ENCODE measurements at places on chromosomes 2 and 18. TPM values are rescaled to one million over a fixed set of nuclear protein-coding genes. Genes with fewer than 3 reads are reported as not detected.
A peak's percentile ranks its signal among the peaks of the same experiment; 100 is the strongest.

ZBTB7C gene
- 48.9 TPM for total RNA-seq

MARCO gene
- 0.57 TPM for total RNA-seq

THADA gene
- total RNA-seq: 54.3 TPM

STPG4 gene
- not detected for total RNA-seq

TCF23 gene
- total RNA-seq: 8.5 TPM

ALPI gene
- not detected for total RNA-seq

ALPP gene
- not detected for total RNA-seq

PROC gene
- total RNA-seq: not detected

CYS1 gene
- total RNA-seq: 1.5 TPM

DNA sequence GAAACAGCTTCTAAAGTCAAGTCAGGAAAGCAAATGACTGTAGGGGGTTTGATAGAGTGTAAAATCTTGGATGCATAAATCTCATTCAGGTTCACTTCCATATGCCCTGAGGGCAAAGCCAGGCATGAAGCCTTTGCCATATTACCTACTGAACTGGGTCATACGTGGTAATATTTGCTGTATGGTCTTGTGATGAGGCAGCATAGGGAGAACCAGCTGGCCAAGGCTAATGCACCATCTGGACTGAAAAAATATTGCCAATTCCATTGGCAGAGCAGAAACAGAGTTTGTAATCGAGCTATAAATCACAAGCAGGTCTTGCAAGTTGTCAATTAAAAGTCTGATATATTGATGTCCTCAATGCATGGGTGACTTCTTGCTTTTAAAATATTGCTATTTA, 243.8 kb downstream of the ERBB4 start:
- H3K36me3 ChIP-seq: no peaks in the 10 kb centered on the region
- H3K27me3 ChIP-seq: no peaks in the 10 kb centered on the region
- H3K27ac ChIP-seq: no peak overlapping the region

- no peaks in the 10 kb centered on the region for H3K4me1 ChIP-seq
- DNase-seq: no peak
- H3K27me3 ChIP-seq: no peaks in the 10 kb centered on the region
- no peak overlapping the region for H3K4me3 ChIP-seq
Observed at GRCh38 chr2:109133746-109134145, 4.7 kb downstream of the SH3RF3 start.

DNA sequence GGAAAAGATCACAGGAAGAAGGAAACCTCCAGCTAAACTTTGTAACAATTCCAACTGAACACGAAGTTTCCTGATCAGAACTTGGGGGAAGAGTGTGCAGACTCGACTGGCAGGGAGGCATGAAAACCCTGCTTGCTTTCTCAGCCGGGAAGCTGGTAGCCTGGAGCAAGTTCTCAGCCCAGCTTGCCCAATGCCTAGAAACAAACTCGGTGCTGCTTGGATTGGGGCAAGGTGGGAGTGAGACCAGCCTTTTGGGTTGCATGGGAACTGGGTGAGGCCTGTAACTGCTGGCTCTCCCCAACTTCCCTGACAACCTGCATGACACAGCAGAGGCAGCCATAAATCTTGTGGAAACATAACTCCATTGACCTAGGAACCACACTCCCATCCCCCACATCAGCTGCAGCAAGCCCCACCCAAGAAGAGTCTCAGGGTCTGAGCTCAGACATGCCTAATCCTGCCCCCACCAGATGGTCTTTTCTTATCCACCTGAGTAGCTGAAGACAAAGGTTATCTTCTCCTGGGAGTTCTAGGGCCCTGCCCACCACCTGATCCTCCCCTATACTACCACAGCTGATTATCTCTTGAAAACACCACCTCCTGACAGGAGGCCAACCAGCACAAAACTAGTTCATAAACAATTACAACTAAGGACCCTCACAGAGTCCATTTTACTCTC, 1859.7 kb upstream of the CELF4 start:
- no peak overlapping the region for H3K4me3 ChIP-seq
- no peak overlapping the region for H3K27ac ChIP-seq
- H3K27me3 ChIP-seq: no peaks in the 10 kb centered on the region
- no peak for DNase-seq
- H3K36me3 ChIP-seq: no peaks in the 10 kb centered on the region

DNA sequence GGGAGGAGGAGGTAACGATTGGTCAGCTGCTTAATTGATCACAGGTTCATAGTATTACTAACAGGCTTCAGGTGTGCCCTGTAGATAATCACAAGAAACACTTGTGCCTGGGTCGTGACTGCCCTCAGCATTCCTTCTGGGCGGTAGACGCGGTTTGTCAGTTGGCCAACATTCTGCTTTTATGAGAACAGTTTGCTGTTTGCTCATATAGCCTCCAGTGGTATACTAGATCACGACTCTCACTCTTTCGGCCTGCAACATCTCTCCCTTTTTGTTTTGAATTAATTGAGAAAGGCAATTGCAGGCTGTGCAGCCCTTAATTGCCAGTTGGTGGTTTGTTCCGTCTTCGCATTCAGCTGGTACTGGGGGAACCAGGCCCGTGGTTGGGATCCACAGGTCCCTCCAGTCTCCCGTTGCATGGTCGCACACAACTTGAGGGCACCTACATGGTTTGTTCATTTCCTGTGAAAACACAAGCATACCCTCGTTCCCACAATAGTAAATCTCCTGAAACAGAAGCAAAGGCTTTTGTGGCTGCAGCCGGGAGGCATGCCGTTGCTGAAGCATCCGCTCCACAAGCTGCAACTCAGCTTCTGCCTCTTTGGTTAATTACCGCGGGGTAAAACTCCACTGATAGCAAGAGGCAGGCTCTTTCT, 30.3 kb upstream of the GPR17 start:
- DNase-seq: peak; percentile 67
- H3K27me3 ChIP-seq: no peaks in the 10 kb centered on the region
- H3K4me1 ChIP-seq: no peaks in the 10 kb centered on the region
- H3K36me3 ChIP-seq: no peaks in the 10 kb centered on the region

- no peaks in the 10 kb centered on the region for H3K36me3 ChIP-seq
- no peak overlapping the region for H3K27ac ChIP-seq
- H3K4me3 ChIP-seq: no peak overlapping the region
- DNase-seq: no peak
- H3K27me3 ChIP-seq: no peaks in the 10 kb centered on the region
Observed at GRCh38 chr2:119204525-119204924, 19.1 kb upstream of the STEAP3 start.

DNA sequence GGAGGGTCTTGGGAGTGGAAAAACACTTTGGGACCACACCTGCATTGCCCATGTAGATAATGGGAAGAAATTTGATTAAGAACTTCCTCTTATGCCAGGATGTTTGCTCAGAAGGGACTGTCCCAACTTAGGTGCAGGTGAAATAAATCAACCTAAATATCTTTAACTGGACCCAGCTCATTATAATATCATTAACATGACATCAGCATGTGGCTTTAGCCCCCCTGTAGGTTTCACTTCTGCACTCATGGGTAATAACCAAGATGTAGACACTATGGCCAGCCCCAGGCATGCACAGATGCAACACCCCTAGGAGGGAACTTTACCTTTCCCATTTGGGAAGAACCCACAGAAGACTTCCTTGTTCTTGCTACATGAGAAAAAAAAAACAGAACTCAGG, 227.4 kb upstream of the ZNF804A start:
- H3K4me1 ChIP-seq: no peaks in the 10 kb centered on the region
- no peaks in the 10 kb centered on the region for H3K27me3 ChIP-seq
- no peak for DNase-seq

DNA sequence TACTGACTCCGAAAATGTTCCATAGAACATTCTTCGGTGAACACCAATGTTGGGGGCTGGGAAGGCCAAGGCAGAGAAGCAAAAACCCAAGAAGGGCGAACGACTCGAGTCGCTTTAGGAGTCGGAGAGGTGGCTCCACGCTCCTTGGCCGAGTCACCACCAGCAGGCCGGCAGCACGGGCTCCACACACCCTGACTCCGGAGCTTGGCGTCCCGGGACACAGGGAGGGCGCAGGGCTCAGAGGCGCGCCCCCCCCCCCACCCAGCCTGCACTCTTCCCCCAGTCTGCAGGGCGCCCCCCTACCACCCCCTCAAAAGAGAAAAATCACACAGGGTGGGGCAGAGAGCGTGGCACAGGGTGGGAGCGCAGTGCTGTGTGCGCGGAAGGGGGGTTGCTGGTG, 7.5 kb upstream of the ADI1 start:
- no peak overlapping the region for H3K4me3 ChIP-seq
- no peaks in the 10 kb centered on the region for H3K27me3 ChIP-seq
- peaks cover 9% of the 10 kb centered on the region for H3K4me1 ChIP-seq
- DNase-seq: no peak
- no peak overlapping the region for H3K27ac ChIP-seq

GRCh38 chr2:70090706-70091334, 3.5 kb downstream of the PCBP1 start:
- no peak for DNase-seq
- H3K27ac ChIP-seq: no peak overlapping the region
- no peaks in the 10 kb centered on the region for H3K27me3 ChIP-seq
- H3K4me1 ChIP-seq: no peaks in the 10 kb centered on the region

DNA sequence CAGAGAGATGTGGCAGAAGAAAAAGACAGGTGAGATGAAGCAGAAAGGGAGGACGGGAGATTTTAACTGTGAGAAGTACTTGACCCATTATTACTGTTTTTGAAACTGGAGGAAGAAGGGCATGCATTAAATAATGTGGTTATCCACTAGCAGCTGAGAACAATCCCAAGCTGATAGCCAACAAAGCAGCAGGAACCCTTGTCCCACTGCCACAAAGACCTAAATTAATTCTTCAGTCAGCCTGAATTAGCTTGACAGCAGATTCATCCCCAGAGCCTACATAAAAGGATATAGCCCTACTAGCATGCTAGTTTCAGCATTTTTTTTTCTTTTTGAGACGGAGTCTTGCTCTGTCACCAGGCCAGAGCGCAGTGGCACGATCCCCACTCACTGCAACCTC, 19.5 kb upstream of the REG3A start:
- no peaks in the 10 kb centered on the region for H3K36me3 ChIP-seq
- no peak overlapping the region for H3K27ac ChIP-seq
- no peak overlapping the region for H3K4me3 ChIP-seq
- H3K4me1 ChIP-seq: no peaks in the 10 kb centered on the region

- no peak overlapping the region for H3K4me3 ChIP-seq
- no peak overlapping the region for H3K27ac ChIP-seq
- no peaks in the 10 kb centered on the region for H3K27me3 ChIP-seq
- DNase-seq: no peak
Observed at GRCh38 chr2:178197791-178198190, 3.5 kb downstream of the OSBPL6 start.

DNA sequence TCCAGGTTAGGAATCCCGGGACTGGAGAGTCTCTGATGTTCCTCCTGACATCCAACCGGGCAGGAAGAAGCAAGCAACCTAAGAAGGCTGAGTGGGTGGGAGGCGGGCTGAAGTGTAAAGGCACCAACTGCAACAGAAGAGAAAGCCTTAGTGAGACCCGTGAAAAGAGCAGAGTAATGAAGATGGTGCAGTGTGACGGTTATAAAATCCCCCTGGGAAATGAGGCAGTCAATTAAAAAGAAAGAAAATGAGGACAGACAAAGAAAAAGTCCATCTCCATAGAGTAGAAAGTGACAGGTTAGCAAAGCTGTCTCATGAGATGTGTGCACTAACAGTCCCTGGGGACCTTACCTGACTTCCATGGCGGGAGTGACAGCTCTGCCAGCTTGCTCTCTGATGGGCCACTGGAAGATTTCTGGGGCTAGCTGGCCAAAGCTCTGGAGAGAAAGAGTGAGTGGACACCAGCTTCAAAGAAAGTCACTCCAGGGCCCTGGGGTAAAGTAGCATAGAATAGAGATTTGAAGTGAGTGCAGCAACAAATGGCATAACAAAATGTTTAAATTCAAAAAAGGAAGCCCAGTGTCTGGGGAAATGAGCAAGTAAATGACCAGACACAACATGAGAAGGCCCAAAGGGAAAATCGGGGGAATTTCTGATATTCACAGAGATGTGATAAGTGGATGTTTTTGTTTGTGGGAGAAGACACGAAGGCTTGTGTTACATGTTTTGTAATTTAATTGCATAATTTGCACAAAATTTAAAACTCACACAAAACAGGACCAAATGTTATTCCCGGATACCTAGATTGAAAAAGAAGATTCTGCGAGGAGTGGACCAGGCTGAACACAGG, 44.1 kb upstream of the IGFBP2 start:
- no peak for DNase-seq
- no peaks in the 10 kb centered on the region for H3K4me1 ChIP-seq
- no peaks in the 10 kb centered on the region for H3K36me3 ChIP-seq

DNA sequence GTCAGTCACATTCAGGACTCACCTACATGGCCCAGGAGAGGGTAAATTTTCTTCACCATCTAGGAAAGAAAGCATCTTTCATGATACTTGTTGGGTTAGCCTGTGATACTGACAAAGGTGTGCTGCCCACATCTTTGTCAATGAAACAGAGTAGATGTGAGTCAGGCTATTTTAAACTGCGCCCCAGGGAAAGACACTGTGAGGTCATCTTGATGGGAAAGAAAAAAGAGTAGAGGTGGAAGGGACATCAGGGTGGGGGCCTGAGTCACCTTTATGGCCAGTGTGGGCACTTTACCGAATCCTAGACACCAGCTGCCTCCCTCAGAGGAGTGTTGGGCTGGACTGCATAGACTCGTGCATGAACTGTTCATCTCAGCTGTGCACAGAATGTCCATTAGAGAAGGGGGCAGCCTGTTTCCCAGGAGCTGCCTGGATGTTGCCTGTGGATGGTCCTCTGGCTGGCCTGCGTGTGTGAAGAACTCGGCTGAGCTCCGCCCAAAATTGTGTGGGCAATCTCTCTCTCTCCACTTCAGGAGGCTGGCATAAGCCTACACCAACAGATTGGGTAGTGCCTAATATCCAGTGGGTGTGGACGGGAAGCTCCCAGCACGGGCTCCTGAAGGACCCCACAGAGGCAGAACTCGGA, 278.7 kb upstream of the PXDN start:
- H3K27me3 ChIP-seq: no peaks in the 10 kb centered on the region
- H3K4me3 ChIP-seq: no peak overlapping the region
- H3K4me1 ChIP-seq: no peaks in the 10 kb centered on the region
- no peaks in the 10 kb centered on the region for H3K36me3 ChIP-seq
- no peak overlapping the region for H3K27ac ChIP-seq
- no peak for DNase-seq

- no peak overlapping the region for H3K27ac ChIP-seq
- no peaks in the 10 kb centered on the region for H3K27me3 ChIP-seq
- H3K4me3 ChIP-seq: no peak overlapping the region
- no peak for DNase-seq
Observed at GRCh38 chr2:187644486-187644885, 90.3 kb upstream of the TFPI start.

- no peak overlapping the region for H3K4me3 ChIP-seq
- no peaks in the 10 kb centered on the region for H3K27me3 ChIP-seq
- H3K27ac ChIP-seq: no peak overlapping the region
- no peak for DNase-seq
- no peaks in the 10 kb centered on the region for H3K4me1 ChIP-seq
Observed at GRCh38 chr2:33317369-33318007, 159.0 kb upstream of the RASGRP3 start.
